ENCODE measurements at places on chromosomes 13 and 19.

DNA sequence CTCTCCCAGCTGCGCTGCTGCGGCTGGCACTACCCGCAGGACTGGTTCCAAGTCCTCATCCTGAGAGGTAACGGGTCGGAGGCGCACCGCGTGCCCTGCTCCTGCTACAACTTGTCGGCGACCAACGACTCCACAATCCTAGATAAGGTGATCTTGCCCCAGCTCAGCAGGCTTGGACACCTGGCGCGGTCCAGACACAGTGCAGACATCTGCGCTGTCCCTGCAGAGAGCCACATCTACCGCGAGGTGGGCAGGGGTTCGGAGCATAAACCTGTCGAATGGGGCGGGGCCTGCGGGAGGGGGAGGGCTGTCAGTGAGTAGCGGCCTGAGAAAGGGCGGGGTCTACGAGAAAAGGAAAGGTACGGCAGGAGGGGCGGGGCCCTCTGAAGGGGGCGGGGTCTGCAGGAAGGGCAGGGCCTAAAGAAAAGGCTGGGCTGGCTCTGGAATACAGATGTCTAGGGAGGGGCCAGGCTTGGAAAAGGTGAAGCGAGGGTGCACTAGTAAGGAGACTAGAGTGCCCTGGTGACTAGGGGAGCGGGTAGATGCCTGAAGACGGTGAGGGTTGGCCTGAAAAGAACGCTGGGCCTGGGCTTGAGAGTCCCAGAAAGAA lies 3.6 kb downstream of the CD37 start:
- H3K36me3 ChIP-seq, result peaks cover 4% of the 10 kb centered on the region
- peak; percentile 72 for DNase-seq
- peaks cover 8% of the 10 kb centered on the region for H3K4me1 ChIP-seq

DNA sequence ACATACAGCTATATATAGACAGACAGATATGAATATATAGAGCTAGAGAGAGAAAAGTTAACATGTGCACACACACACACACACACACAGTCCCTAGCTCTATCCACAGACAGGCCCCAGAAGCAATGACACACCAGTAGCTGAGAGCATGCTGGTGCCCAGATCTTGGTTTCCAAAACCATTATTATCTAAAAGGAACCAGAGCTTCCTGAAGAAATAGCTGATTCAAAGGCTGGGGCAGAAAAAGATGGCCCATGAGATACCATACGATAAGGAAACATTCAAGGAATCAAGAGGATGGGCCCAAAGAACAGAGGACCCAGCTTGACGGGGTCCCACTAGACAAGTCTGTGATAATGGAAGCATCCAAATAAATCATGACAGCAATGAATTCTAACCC lies 53.4 kb downstream of the ABCC4 start:
- no peaks in the 10 kb centered on the region for H3K36me3 ChIP-seq
- no peak for DNase-seq
- H3K27me3 ChIP-seq, result no peaks in the 10 kb centered on the region
- no peaks in the 10 kb centered on the region for H3K4me1 ChIP-seq
- no peak overlapping the region for H3K4me3 ChIP-seq
- no peak overlapping the region for H3K27ac ChIP-seq

DNA sequence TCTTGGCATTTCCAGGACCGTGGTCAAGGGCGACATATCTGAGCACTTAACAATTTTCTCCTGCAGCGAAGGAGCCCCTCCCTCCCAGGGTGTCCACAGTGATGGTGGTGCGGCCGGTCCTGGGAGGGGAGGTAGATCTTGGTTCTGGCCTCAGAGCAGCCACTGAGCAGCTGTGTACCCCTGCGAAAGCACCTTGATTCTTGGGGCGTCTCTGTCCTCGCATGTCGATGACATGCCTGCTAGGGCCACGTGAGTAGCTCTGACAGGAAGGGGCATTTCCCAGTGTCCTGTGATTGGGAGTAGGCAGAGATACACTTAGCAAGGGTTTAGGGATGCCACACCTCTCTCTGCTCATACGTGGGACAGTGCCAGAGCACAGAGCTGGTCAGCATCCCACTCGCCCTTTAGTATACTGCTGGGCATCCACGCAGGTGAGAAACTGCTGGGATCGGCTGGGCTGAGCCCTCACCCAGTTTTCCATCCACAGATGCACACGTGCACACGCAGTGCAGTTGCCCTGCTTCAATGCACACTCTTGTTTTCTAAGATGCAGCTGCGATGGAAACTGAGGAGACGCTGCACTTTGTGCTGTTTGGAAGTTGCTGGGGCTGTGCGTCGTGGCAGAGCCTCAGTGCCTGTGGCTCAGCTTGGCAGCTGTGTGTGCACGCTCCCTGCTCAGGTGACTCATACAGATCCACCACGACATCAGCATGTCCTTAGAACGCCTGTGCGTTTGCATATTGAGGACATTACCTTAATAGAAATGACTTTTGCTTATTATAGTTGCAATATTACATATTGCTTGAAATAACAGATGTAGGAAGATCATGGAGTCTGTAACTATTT lies 66.8 kb downstream of the TEX29 start:
- peak; percentile 12 for DNase-seq
- no peaks in the 10 kb centered on the region for H3K4me1 ChIP-seq
- peaks cover 3% of the 10 kb centered on the region for H3K27me3 ChIP-seq
- no peak overlapping the region for H3K4me3 ChIP-seq
- no peak overlapping the region for H3K27ac ChIP-seq

DNA sequence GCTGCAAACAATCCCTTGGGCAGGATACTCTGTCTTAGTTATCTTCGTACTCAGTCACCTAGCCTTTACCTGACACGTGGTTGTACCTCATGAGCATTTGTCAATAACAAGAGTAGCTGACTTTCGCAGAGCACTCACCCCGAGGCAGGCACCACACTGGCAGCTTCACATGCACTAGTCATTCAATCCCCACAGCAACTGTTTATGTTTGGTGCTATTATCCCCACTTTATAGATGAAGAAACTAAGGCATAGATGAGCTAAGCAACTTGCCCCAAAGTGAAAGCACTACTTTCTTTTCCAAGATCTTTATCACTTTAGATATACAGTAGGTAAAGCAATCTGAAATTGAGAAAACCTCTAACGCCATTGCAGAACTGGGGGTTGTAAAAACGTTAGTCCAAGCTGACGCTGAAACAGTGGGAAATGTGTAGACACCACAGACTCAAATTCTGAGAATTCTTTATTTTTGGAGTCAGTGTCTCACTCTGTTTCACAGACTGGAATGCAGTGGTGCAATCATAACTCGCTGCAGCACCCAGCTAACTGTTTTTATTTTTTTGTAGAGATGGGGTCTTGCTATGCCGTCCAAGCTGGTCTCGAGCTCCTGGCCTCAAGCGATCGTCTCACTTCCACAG lies 446.0 kb downstream of the FOXO1 start:
- no peak for DNase-seq
- no peak overlapping the region for H3K27ac ChIP-seq
- peaks cover 8% of the 10 kb centered on the region for H3K4me1 ChIP-seq
- no peaks in the 10 kb centered on the region for H3K27me3 ChIP-seq

All from liver (tissue), 10 donors.